ENCODE measurements at places on chromosomes 5 and 9.
A peak's percentile ranks its signal among the peaks of the same experiment; 100 is the strongest.

DNA sequence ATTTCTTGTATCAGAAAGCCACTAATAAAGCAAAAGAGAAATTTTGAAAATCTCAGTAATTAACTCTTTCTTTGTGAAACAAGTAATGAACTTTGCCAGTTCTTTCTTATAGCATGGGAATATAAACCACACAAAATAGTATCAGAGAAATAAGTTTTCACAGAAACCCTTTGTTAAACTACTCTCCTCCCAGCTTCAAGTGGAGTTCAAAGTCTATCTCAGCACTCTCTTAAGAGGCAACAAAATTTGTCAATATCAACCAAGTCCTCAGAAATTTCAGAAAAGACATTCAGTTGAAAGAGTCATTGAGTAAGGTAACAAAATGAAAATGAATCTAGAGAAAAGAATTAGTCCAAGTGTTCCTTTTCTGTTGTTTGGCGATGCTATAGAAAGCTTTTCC lies 89.3 kb downstream of the NTRK2 start:
- DNase-seq = no peak

DNA sequence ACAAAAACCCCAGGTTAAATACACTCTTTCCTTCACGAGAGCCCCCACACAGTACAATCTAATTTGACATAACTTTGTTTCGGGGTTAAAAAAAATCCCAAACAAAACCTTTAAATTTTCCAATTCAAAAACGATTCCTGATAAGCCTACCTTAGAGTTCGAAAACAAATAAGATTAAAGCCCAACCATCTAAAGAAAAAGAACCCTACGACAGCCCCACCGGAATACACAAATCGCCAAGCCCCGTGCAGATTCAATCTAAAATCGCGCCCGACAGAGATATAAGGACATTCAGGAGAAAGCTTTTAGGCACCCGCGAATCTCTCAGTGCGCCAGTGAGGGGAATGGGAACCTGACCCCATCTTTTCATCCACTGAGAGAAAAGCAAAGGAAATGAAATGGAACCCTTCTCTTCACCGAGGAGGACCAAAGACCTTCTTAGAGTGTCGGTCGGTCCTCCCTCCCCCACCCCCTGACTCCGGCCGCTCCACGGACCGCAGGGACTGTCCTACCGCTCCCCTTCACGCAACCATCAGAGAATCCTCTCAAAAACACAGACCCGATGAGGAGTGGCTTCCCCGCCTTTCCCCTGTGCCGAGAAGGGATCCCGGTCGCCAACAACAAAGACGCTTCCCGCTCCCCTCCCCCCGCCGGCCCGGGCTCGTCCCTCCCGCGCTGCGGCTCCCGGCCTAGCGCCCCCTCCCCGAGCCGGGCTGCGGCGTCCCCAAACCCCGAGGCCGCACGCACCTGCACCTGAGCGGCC lies 925 bp downstream of the ABHD17B start:
- DNase-seq = peak; percentile 67

DNA sequence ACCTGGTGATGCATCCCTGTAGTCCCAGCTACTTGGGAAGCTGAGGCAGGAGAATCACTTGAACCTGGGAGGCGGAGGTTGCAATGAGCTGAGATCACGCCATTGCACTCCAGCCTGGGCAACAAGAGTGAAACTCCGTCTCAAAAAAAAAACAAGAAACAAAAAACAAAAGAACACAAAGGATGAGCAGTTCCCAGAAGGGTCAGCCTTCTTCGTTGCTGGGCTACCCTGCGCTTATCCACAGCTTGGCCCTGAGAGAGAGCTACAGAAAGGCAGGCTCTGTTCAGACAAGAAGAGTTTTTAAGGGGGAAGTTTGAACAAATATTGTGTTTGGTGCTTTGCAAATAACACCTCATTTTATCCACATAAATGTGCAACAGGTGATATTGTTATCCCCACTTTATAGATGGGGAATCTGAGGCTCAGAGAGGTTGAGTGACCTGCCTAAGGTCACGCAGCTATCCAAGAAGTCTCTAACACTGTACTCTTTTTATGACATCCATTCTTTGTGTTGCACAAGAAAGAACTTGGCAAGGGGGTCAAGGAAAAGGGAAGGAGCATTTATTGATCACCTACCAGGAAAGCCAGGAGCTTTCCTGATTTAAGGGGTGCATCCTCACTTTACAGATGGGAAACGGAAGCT lies 63.7 kb upstream of the NEURL1B start:
- no peak for DNase-seq

GRCh38 chr5:17127743-17128231 lies 89.6 kb upstream of the BASP1 start:
- no peak for DNase-seq

DNA sequence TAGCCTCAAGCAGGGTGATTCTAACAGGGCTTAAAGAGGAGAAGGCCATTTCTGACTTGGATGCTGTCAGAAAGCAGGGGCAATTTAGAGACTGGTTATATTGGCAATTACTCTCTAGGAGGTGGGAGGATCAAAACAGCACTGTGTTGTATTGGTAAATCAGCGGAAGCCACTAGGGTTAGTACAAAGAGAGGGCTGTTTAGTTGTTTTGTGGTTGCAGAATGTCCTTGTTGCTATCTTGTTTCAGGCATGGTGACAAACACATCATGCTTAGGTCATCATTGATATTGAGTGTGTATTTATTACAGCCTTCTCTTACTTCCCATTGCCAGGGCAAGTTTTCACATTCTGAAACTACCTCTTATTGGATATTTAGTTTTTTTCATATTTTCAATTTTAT lies 165.3 kb downstream of the TAF11L14 start:
- no peak for DNase-seq

DNA sequence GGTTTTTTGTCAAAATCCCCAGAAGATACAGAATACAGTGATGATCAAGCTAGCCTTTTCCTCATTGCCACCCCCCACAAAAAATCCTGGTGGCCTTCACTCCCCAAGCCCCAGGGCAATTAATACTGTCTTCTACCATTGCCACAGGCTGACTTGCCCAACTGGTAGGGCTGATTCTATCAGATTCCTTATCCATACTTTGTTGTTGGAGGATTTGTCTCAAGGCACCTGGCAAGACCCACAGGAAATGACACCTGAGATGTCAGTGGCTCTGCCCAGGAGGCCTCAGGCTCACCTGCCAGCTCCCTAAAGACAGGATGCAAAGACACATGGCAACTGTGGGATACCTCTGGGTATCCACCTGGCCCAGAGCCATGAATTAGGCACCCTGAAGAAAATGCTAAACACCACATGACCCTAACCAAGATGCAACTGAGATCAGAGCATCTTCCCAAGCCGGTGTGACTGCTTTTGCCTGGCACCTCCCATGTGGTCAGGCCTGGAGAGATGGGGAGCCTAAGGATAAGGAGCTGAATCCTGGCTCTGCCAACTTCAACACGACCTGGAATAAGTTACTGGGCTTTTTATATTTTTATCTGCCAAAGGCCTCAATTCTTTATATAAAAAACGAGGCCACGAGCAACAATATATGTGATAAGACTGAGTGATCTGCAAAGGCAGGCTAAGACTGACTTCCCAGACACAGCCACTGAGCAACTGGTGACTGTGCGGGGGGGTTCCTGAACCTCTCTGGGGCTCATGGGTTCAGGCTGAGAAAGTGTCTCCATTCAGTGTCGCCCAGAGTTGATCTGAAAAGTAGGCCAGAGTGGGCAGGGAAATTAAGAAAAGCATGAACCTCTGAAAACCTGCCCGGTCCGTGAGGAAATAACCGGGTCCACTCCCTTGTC lies 944 bp downstream of the ATOX1 start:
- no peak for DNase-seq

- no peak for DNase-seq
Measured at GRCh38 chr9:134267305-134267880, 58.9 kb upstream of the RXRA start.

GRCh38 chr5:96636594-96636993 lies 25.6 kb upstream of the CAST start:
- no peak for DNase-seq

DNA sequence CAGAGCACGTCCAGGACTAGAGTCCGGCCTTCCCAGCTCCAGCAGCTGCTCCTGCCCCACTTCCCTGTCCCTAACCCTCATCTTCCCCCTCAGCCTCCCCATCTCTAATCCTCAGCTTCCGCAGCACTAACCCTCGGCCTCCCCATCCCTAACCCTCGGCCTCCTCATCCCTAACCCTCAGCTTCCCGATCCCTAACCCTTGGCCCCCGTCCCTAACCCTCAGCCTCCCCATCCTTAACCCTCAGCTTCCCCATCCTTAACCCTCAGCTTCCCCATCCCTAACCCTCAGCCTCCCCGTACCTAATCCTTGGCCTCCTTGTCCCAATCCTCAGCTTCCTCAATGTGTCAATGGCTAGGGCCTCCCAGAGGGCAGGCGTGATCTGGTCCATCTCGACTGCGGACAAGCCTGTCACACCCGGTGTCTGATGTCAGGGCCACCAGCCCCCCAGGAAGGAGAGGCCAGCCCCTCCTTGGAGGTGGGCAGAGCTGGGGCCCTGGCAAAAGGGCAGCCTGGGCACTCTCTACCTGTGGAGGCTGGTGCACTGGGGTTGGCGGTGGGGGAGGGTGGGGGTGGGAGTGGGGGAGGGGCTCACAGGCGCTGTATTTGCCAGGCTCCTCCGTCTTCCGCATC lies 1.4 kb downstream of the OBP2B start:
- DNase-seq = no peak

- DNase-seq = no peak
Measured at GRCh38 chr5:92944337-92944736, 636.7 kb downstream of the NR2F1-AS1 start.

Data from NCI-H526 (cell line).